MV-4-11 (cell line): ENCODE measurements at places on chromosomes 6 and 20.
A peak's percentile ranks its signal among the peaks of the same experiment; 100 is the strongest.

DNA sequence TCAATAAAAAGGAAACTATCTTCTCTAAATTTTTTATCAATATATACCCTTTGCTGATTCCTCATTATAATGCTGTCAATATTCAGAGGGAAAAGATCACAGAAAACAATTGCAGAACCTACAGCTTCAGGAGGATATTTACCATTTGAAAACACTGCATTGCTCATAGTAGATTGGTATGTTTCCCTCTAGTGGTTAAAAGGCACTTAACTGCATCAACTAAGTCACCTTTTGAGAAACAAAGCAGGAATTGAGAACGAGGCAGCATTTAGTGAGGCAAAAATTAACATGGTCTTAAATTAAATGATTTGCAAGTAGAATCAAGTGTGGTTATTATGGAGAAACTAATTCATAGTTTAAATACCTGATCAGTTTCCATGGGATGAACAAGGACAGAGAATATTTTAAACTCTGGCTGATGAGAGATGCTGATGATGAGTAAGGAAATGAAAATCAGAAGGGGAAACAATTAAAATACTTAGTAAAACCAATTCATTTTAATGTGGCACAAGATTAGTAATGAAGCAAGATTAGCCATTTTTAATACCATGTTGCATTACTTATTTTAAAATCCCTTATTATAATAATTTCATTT lies 642.1 kb downstream of the EPHA7 start:
- peak; percentile 52 for DNase-seq

DNA sequence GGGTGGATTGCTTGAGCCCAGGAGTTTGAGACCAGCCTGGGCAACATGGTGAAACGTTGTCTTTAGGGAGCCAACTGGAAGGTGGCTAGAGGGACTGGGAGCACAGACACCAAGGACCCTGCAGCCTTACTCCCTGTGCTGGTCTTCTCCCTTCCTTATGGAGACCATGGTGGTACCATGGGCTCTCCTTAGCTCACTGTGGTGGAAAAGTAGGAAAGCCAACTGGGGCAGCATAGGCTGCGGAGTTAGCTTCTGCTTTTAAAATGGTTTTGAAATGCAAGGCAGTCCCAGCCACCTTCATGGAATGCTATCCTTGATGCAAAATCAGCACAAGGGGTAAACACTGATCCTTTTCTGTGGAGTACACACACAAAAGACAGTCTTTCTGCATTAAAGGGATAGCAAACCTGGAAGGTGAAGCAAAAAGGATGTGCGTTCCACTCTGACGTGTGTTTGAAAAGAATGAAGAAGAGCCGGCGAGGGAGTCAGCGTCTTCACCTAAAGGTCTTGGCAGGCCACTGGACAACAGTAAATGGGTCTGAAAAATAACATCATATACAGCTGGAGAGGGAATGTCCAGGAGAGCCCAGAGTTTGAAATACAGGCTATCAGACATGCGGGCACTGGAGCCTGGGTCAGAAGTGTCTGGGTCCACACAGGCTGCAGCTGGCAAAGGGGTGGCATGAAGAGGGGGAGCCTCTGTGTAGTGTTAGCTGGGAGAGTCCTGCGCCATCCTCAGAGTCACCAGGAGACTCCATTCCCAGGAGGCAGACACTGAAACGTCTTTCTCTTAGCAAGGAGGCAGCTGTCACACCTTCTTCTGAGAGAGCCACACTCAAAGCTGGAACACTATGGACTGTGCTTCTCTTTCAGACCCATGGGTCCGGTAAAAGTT lies 58.5 kb downstream of the GPR6 start:
- DNase-seq, result no peak

GRCh38 chr20:45095805-45096238 lies 5.1 kb downstream of the KCNS1 start:
- peak; percentile 25 for DNase-seq

DNA sequence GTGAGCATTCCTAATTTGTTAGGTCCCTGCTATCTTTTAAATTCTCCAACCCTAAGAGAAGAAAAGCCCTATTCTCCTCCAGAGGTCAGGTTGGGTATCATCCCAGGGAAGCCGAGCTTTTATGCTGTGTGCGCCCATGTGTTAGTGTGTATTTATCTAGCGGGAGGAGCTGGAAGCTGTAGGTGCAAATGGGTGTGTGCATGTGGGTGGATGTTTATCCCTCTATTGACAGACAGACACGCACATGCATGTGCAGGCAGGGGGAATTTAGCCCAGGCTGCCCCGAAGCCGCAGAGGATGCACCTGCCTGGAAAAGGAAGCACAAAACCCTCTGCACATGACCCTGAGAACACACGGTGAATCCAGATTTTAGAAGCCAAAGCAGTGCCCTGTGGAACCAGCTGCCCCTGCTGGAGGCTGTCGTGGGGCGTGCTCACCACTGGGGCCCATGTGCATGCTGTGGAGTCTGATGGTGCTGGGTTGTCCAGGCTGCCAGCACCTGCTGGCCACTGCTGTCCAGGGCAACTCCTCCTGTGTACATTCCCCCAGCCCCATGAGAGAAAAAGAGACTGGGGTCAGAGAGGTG lies 397.5 kb downstream of the TAF4 start:
- no peak for DNase-seq

DNA sequence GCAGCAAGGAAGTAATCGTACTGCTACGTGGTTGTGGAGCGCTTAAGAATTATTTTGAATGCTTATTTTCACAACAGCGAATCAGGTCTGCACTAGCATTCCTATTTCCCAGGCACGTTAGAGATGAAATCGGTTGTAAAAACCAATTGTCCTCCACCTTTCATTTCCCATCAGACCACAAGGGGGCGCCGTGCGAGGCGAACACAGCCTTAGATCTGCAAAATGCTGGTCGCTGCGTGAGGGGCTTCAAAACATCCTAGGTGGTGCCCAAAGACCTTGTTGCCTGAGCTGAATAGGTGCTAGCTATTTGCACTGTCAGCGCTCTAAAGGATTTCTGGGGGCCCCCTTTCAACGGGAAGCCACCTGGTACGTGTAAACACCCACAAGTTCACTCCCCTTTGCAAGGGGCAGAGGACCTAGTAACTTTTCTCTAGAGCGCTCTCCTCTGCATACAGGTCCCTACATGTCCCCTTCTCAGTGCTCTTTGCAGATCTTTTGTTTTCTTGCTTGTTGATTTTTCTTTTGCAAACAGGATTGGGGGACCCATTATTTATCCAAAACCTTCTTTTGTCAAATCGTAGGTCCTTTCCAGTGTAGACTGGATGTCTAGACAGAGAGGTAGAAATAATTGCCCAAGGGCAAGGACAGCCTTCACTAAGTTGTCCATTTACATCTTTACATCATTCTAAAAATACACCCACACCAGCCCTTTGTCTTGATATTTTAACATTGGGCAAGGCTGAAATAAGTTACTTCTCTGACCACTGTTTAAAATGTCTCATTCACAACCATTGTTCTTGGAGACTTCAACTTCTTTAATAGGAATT lies 59.8 kb downstream of the NEDD9 start:
- peak; percentile 40 for DNase-seq

DNA sequence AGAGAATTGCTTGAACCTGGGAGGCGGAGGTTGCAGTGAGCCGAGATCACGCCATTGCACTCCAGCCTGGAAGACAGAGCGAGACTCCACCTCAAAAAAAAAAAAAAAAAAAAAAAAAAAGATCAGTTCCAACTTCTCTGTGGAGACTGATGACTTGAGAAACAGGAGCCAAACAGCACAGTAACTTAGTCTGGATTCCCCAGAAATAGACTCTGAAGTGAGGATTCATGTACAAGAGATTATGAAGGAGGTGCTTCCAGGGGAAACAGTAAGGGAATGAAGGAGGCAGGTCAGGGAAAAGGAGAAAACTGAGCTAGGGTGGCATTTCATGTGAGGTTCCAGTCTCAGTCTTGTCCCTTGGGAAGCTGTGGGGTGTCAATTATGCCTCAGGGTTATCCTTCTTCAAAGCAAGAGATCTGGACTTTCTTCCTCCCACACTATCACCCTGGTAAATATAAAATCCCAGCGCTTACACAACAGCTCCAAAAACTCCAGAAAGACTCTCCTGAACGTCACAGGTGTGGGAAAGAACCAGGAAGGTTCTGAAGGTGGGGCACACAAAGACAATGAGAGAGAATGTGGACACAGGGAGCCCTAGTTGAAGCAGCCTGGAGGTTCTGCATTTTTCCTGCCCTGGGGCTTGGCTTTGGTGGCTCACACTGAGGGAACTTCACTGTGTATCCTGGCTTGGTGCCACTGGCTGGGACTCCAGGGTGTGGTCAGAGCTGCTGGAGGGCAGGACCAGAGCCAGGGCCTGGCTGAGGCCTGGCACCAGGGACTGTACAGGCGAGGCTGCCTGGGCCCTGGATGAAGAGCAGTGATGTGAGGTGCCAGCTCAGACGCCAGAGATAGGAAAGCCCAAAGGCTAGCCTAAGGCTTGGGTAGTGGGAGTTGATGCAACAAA lies 46.8 kb downstream of the PCNA start:
- peak; percentile 50 for DNase-seq

DNA sequence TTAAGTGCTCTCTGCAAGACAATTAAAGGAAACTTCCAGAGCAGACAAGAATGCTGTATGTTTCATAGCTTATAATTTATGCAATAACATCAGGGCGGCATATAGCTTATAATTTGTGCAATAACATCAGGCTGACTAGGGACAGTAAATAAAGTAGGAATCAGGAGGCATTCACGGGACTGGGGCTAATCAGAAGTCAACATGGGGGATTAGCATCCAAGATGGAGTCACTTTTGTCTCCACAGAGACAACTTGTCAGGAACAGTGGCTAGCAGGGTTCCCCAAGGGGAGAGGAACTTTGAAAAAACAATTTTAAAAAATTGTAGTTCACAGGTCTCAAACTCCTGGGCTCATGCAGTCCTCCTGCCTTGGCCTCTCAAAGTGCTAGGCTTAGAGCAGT lies 3.3 kb upstream of the ZNF341 start:
- DNase-seq, result no peak

- DNase-seq, result peak; percentile 27
Observed at GRCh38 chr6:32815996-32816395, 806 bp downstream of the HLA-DOB start.

DNA sequence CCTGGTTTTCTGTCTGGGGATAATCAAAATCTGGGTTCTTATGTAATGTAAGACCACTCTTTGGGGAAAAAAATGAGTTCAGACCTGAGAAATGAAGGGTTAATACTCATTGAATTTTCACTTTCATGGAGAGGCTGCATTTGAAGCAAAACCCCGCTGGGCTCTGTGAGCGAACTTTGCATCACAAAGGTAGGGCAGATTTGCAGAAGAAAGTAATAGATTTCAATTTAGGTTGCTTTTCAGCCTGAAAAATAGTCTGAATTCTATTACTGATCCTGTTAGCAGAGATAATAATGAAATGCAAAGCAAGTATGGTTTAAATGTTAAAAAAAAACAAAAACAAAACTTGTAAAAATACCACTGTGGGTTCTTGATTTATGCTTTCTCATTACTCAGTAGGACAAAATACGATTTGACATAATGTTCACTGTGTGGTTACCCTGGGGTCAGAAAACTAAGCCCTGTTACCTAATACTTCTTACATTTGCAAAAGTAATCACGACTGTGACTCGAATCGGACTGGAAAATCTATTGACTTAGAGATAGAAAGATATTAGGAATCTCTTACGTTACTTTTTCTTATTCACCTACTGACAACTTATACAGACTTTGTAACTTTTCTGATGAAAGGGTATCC lies 72.2 kb downstream of the UST start:
- peak; percentile 37 for DNase-seq

GRCh38 chr20:35561268-35561667 lies 19.4 kb downstream of the ERGIC3 start:
- peak; percentile 41 for DNase-seq

- peak; percentile 72 for DNase-seq
Observed at GRCh38 chr6:149895048-149895590, 2.8 kb downstream of the RAET1E start.

DNA sequence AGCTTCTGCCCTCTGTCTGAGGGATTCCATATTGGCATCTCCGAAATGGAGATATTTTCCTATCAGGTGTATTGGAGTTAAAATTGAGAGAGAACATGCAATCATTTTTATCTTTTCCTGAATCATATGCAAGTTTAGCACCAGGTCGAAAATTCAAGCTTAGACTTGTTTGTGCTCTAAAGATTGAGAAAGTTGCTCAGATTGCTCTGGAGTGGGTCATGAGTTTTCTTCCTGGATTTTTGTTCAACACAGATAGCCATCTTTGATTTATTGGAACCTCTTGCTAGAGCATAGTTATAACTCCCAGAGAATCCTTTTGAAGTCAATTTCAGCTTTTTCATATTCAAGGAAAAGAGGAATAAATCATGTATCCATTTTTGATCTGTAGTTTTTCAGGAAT lies 373.5 kb upstream of the FLRT3 start:
- no peak for DNase-seq

DNA sequence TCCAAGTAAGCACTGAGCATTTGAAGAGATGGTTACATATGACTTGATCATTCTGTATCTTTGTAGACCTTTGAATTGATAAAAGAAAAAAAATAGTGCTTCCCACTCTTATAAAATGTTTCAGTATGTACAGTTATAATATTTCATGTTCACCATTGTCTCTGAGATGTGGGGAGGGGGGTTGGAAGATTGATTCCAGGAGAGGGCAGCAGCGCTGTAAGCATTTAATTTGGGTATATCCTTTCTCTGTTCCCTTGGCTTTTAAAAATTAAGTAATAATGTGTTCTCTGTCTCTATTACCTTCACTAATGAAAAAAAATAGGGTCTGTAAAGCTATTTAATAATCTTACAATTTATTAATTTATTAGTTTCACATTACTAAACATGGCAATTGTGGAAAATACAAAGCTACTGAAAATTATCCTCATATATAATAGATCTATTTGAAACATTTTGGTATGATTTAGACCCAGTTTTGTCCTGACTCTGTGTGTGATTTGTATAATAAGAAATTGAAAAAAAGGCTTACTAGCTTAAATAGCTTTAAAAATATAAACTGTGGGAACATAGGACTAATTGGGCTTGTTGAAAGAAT lies 341.2 kb downstream of the CDKAL1 start:
- DNase-seq, result peak; percentile 7
